ENCODE measurements at places on chromosomes 6 and 20.

DNA sequence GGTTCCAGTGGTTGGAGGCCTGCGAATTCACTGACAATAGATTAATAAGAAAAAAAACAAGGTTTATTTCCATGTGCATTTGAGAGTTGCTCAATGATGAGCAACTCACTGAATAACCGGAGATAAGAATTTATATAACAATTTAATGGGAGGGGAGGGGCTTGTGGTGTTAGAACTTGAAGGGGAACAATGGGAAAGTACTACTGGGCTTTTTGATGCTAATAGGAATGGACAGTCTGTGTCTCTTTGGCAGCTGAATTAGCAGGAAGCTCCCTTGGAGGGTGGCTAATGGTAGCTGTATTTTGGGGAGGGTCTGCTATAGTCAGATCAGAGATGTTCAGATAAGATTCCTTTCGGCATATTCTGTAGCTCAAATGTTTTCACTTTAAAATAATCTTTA is 62.4 kb upstream of the GMDS start:
- no peak for DNase-seq

GRCh38 chr6:43389730-43390295 is 20.4 kb upstream of the ZNF318 start:
- no peak for DNase-seq

- DNase-seq = no peak
Measured at GRCh38 chr6:110799189-110799588, 16.1 kb downstream of the CDK19 start.

GRCh38 chr6:83514466-83514865 is 2.1 kb downstream of the PRSS35 start:
- DNase-seq = no peak

- DNase-seq = no peak
Measured at GRCh38 chr20:17657079-17657825, 24.8 kb downstream of the RRBP1 start.

- no peak for DNase-seq
Measured at GRCh38 chr20:1566701-1567100, 9.2 kb upstream of the SIRPD start.

DNA sequence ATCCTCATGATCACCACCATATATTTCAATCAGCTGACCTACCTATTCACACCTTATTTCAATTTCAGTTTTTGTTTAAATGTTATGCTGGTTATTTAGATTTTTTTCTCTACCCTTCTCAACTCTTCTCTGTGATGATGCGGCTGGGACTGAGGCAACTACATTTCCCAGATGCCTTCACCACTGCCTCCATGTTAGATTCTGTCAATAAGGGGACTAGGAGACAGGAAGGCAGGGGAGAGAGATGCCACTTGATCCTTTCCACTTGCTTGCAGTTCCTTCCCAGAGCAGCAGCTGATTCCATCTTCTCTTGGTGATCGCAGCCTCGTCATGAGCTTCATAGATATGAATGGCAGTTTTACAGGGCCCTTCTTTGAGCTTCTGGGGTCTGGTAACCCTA is 33.5 kb upstream of the POU3F2 start:
- no peak for DNase-seq

DNA sequence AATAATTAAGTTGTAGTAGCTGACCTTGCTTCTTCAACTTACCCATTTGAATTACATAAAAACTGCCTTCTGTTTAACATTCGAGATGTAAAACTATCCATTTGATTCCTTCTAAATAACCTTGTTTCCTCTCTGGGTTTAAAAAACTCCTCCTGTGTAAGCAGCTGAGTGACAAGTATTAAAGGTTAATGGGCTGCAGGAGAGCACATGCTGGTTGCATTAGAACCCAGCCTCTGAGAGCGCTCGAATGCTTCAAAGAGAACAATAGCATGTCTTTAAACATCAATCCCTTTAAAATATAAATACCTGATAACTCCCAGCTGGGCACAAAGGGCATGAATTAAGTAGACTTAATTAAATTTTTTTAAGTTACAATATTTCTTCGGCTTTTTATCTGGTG is 215.8 kb downstream of the EYA4 start:
- DNase-seq = no peak

GRCh38 chr6:7747901-7748504 is 22.1 kb downstream of the BMP6 start:
- DNase-seq = no peak

- DNase-seq = no peak
Measured at GRCh38 chr6:16756660-16757255, 4.5 kb downstream of the ATXN1 start.

- no peak for DNase-seq
Measured at GRCh38 chr20:45117581-45117980, 2.6 kb upstream of the WFDC5 start.

DNA sequence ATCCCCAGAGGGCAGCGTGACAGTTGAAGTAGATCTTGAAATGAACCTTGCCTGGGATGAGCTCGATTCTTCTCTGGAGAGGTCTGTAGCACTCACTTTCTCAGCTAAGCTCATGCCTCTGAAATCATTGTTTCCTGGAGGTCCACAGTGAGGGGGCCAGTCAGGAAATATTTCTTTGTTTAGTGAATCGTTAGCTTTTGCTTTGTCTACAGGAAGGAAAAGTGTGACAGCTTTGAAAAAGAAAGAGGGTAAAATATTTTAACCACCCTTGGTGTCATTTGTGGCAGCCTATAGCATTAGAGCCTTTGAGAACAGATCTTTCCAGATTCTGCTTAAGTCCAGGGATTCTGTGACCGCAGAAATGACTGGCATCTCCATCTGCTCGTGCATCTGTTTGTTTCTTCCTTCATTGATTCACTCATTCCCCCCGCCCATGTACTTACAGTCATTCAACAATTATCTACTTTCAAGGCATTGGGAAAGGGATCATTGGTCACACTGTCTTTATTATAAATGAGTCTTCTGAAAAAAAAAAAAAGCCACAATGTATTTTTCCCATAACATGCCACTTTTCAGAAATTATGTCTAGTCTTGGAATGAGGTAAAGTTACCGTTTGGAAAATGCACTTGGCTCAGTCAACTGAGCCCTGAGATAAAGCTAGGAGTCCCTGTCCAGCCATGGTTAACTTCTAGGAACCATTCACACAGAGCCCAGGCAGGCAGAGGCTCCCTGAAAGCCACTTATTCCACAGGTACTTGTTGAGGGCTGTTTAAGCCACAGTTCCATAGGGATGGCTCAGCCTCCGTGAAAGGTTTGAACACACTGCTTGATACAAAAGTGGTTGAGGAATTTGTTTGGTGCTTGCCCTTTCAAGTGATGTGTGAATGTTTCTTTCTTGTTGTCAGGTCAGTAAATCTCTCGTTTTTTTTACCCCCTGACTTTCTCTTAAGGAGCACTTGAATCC is 86.0 kb downstream of the TIAM2 start:
- no peak for DNase-seq

DNA sequence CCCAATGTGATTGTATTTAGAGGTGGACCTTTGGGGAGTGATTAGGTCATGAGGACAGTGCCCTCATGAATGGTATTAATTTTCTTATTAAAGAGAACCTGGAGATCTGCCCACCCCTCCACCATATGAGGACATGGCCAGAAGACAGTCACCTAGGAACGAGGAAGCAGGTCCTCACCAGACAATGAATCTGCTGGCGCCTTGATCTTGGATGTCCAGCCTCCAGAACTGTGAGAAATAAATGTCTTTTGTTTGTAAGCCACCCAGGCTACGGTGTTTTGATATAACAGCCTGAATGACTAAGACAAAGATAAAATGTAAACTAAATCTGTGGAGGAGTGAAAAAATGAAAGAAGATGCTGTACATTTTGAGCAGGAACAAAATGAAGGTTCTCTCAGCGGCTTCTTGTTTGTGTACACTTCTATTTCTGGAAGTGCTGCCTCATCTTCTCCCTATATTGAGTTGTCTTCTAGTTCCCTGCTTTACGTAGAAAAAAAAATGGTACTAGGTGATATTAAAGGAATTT is 1.5 kb upstream of the IPCEF1 start:
- no peak for DNase-seq

GRCh38 chr6:54441020-54441419 is 132.8 kb downstream of the TINAG start:
- no peak for DNase-seq

GRCh38 chr20:49851991-49852390 is 39.4 kb downstream of the SLC9A8 start:
- DNase-seq = no peak

GRCh38 chr6:41000248-41000647 is 38.8 kb downstream of the UNC5CL start:
- no peak for DNase-seq

- DNase-seq = peak; percentile 23
Measured at GRCh38 chr20:52494244-52494643, 302.7 kb upstream of the ZFP64 start.

DNA sequence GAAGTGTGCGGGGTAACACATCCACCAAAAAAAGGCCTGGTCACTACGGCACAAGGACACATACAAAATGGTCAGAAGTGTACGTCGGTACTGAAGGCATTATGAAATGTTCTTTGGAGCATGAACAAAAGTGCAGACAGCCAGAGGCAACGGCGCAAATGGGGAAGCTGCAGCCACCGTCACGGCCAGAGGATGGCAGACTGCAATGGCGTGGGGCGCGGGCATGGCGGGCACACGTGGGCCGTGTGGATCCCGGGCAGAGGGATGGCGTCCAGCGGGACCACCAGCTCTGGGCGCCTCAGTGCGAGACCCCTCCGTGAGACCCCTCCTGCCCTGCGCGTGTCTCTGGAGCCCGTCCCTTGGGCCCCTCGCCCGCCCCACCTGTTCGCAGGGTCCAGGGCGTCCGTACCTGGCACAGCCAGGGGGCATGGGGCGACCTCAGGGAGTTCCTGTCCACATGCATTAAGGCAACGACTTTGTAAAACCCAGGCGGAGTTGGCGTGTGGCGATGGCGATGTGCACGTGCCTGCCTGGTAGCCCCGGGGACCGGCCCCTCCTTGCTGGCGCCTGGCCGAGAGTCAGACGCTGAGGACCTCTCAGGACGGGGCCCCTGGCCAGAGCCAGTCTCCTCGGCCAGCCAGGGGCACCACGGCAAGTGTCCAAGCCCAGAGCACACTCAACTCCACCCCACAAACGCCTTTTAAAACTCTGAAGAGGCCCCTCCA is 39.5 kb upstream of the CHRNA4 start:
- DNase-seq = no peak

DNA sequence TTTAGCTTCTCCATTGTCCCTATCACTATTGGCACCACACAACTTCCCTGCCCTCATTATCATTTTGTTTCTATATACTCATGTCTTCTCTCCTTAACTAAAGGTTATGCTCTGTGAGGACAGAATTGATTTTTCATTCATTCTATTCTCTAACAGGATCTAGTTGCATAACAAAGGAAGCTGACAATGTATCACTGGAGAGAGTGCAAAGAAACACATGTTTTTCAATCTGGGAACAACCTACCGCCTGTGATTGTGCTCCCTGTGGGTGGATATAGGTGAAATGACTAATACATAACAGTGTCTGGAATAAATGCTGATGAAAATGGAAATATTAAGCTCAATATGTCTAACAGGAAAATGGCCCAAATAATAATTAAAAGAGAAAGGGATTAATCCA is 56.6 kb downstream of the COL12A1 start:
- DNase-seq = no peak

DNA sequence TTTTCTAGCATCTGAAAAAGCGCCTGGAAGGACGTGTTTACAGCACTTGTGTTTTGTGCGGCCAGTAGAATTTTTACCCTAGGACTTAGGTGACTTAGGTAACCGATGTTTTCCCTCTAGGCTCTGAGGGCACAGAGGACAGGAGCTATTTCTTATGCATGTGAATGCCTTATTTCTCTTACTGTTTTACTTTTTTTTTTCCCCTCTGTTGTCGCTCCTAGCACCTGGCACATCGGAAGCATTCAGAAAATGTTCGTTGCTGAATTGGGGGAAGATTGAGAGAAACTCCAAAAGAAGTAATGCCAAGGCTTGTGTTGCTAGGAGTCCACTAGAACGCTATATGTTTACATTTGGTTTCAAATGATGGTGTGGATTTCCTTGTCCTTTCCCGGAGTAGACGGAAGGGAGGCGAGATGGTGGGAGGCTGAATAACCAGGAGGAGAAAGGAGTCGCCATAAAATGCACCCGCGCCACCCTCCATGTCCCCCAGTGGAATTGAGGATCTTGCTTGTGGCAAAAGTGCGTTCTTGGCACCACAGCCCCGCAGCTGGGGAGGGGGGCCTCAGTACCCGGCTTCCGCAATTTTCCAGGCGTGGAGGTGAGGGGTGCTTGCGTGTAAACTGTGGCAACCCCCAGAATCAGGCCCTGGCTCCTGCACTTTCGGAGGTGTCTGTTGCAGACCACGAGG is 6.9 kb downstream of the OLIG3 start:
- no peak for DNase-seq

GRCh38 chr6:79874531-79875134 is 72.7 kb downstream of the ELOVL4 start:
- DNase-seq = no peak

DNA sequence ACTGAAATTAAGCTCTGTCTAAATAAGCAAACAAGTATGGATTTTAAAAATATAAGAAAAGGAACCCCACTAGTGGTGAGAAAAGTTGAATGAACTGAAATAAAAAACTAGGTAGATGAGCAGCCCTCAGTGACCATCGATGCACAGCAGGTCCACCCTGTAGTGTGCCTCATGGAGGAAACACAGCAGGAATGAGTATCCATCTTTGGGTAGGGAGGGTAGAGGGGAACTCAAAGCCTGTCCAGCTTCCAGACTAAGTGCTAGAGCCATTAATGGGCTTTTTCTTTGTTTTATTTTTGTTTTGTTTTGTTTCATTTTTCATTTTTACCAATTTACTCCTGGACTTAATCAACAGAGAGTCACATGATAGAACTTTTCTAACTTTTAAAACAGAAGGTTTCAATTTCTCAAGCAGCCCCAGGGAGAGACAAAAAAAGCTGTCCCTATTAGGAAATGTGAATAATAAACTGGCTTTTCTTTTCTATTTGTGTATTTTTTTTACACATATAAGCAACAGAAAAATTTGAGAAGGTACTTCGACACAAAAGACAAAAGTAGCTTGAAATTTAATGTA is 700.6 kb downstream of the HACE1 start:
- no peak for DNase-seq

DNA sequence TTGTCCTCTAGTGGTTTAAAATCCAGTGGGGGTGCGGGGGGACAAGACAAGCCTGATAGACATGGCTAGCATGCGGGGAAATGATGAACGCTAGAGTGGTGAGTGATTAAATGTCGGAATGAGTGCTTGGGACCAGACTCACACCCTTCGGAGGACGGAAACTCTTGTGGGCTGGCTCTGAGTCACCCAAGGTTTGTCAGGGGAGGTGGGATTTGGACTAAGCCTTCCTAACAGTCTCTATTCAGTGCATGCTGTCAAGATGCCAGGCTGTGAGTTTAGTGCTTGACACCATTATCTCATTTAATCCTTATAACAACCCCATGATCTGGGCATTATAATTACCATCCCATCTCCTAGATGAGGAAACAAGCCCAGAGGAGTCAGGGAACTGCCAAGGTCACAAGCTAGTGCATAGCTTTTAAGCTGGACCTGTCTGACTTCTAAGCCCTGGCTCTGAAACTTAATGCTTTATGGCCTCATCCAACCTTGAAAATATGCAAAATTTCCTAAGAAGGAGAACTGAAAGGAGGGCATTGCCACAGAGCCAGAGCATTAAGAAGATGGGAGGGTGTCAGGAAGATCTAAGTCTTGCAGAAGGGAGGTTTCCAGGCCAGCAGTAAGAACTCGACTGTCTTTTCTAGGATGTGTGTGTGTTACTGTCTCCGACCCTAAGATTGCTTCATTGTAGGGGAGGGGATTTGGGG is 168.7 kb upstream of the LRFN2 start:
- DNase-seq = no peak

Data from stimulated activated CD4-positive, alpha-beta T cell treated with anti-CD3 and anti-CD28 coated beads, TNF-alpha, amount 100 ng/mL, for 24 hours (primary cell).